ENCODE measurements at places on chromosomes 12 and 14. TPM values are rescaled to one million over a fixed set of nuclear protein-coding genes. Genes with fewer than 3 reads are reported as not detected.

Gene ERP27
- 1.8 TPM for polyA plus RNA-seq

Gene TTC6
- 0.34 TPM for polyA plus RNA-seq

Gene OR4E2
- not detected for polyA plus RNA-seq

Gene DCTN2
- polyA plus RNA-seq, result 195 TPM

Gene IAPP
- polyA plus RNA-seq, result not detected

Gene ZDHHC22
- 0.01 TPM for polyA plus RNA-seq

Gene FAM90A1
- 0.16 TPM for polyA plus RNA-seq

Gene PRB2
- not detected for polyA plus RNA-seq

Gene GDF3
- polyA plus RNA-seq, result 0.20 TPM

Gene KRT73
- polyA plus RNA-seq, result not detected

Gene KLHL33
- polyA plus RNA-seq, result 0.42 TPM

Gene INHBC
- 0.05 TPM for polyA plus RNA-seq

Gene EPYC
- not detected for polyA plus RNA-seq

Gene SLC22A17
- 40.8 TPM for polyA plus RNA-seq

Gene TMCC3
- 10.0 TPM for polyA plus RNA-seq

Gene SAMD15
- polyA plus RNA-seq, result 0.44 TPM

Gene SERPINA3
- polyA plus RNA-seq, result 842 TPM

Gene KRT1
- not detected for polyA plus RNA-seq

Gene PGF
- 18.7 TPM for polyA plus RNA-seq

Gene ANO4
- 1.1 TPM for polyA plus RNA-seq

Gene GALNT8
- polyA plus RNA-seq, result 0.60 TPM

Gene PTPN21
- polyA plus RNA-seq, result 14.5 TPM

Gene RAPGEF3
- polyA plus RNA-seq, result 38.7 TPM

Gene PIWIL1
- not detected for polyA plus RNA-seq

Gene SYNDIG1L
- 0.19 TPM for polyA plus RNA-seq

Gene NPAS3
- 1.0 TPM for polyA plus RNA-seq

Gene TMEM233
- 0.61 TPM for polyA plus RNA-seq

Gene C12orf50
- polyA plus RNA-seq, result 0.06 TPM

Gene FLRT2
- 15.7 TPM for polyA plus RNA-seq

Gene CRACR2A
- polyA plus RNA-seq, result 1.5 TPM

Gene CACNA1C
- polyA plus RNA-seq, result 34.5 TPM

Gene ZNF605
- polyA plus RNA-seq, result 4.4 TPM

Gene TSPAN8
- 8.2 TPM for polyA plus RNA-seq

Gene IFNG-AS1
- polyA plus RNA-seq, result not detected

Gene LRTM2
- polyA plus RNA-seq, result not detected

Gene PKP2
- 1.4 TPM for polyA plus RNA-seq

Gene TUBA1A
- polyA plus RNA-seq, result 683 TPM

Gene ENDOU
- polyA plus RNA-seq, result 1.4 TPM

Gene RPS6KA5
- 13.4 TPM for polyA plus RNA-seq

Gene GPR68
- 2.8 TPM for polyA plus RNA-seq

Gene STYX
- 9.1 TPM for polyA plus RNA-seq

Gene ERG28
- polyA plus RNA-seq, result 14.4 TPM

Gene CMA1
- 2.1 TPM for polyA plus RNA-seq

Gene GUCY2C
- not detected for polyA plus RNA-seq

Gene TAS2R30
- polyA plus RNA-seq, result not detected

Gene FZD10
- 4.3 TPM for polyA plus RNA-seq

Gene SDR9C7
- polyA plus RNA-seq, result 0.16 TPM

Gene TNS2
- 178 TPM for polyA plus RNA-seq

Gene MYH6
- polyA plus RNA-seq, result not detected

Gene CDCA3
- 1.0 TPM for polyA plus RNA-seq

Gene ACOT4
- 1.0 TPM for polyA plus RNA-seq

Gene SPPL3
- 30.5 TPM for polyA plus RNA-seq

Gene CARMIL3
- 0.33 TPM for polyA plus RNA-seq

Gene PABPN1
- 84.0 TPM for polyA plus RNA-seq

All from urinary bladder (tissue), 4 donors.